Non-pigmented ciliary epithelial cell (primary cell): ENCODE measurements at places on chromosomes 6 and 20.

DNA sequence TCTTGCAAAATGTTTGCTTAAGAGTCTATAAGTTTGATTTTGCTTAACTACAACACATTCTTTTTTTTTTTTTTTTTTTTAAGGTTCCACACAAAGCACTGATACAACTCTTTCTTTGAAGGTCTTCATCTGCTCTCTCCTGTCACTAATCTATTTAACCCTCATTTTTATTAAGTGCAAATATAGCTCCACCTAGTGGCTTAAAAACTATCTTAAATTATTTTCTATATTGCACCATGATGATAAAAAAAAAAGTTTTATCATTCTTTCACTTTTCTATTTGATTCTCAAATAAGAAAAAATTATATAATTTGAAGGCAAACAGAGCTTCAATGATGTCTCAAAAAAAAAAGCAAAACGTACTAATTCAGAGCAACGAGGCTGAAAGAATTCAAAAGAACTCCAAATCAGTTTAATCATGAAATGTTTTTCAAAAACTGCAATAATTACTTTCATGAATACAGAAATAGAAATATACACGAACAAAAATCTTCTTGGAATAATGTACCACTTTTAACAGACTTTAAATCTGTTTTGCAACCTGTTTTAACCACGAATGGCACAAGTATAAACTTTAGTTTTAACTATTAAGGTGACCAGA lies 12.8 kb downstream of the ESF1 start:
- no peak for DNase-seq

DNA sequence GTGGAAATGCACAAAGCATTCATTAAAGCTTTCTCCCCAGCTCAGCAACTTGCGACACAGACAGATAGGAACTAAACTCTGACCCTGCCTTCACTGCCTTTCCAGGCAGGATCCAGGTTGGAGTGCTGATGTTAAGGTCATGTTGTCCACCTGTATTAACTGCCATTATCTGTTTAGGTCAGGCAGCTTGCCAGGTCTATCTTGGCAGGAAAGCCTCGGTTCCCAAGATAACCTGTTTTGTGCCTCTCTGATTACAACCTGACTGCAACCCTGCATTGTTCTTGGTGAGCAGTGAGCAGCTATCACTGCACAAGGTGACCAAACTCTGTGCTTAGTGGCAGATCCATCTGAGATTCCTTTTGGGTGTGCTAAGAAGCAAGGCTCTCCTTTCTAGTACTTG lies 23.2 kb upstream of the ELOVL2 start:
- no peak for DNase-seq

- peak; percentile 58 for DNase-seq
Measured at GRCh38 chr6:105675715-105676397, 273.0 kb upstream of the PREP start.

- DNase-seq, result no peak
Measured at GRCh38 chr6:99333068-99333467, 16.4 kb downstream of the FAXC start.

DNA sequence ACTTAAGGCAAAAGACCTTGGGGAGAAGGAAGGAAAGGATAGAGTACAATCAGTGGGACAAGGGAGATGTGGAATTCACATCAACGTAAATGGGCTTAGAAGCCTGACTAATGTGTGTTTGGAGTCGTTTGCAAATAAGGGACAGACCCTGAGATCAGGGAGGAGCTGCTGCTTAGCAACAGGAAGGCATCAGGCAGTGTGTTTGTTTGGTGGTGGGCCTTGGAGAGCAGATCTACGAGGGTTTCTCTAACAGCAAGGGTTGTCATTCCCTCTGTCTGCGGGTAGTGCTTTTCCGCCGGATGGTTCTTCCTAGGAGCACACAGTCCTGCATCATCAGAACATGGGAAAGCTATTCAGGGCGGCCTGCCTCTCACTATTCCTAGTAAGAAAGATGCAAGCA lies 40.4 kb downstream of the C6orf118 start:
- DNase-seq, result no peak

DNA sequence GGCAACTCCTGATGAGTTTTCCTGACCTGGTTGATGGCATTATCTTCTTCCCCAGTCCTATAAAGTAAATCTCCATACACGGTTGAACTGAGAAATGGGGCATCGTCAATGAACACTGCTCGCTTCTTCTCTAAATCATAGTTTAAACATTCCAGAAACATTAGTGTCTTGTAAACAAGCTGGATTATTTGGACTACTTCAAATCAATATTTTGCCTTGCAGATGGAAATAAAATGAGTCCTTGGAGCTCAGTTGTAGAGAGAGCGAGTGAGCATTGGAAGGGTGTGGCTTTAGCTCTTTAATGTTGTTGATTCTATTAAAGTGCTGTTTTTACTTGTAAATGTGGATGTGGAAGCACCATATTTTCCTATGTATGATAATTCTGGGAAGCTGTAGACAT lies 18.4 kb downstream of the C6orf89 start:
- DNase-seq, result no peak

- peak; percentile 36 for DNase-seq
Measured at GRCh38 chr20:58630063-58630462, 21.0 kb upstream of the STX16 start.
